ENCODE measurements at places on chromosomes 1 and 21. TPM values are rescaled to one million over a fixed set of nuclear protein-coding genes. Genes with fewer than 3 reads are reported as not detected.

Gene PRKAA2
- 3.7 TPM for total RNA-seq

DNA sequence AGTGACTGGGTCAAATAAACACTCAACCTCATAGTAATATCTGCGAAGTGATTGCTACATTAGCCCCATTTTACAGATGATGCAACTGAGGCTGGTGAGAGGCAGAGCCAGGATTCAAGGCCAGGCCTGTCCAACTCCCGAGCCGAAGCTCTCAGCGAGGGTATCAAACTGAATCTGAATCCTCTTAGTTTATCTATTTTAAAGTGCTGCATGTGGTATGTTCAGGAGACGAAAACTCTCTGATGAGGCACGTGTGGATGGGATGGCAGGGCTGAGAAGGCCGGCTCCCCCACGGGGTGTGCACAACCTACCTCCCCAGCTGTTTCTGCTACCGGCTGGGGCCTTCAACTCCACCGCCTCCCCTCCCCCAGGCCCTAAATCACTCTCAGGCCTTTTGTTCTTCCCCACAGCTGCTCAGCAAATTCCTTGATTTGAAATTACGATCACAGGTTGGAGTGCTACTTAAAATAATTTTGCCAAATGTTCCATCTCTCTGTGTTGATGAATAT lies 171.8 kb downstream of the TOMM20 start:
- H3K27ac ChIP-seq: no peak overlapping the region
- no peak overlapping the region for H3K4me3 ChIP-seq
- peak; percentile 58 for DNase-seq
- no peaks in the 10 kb centered on the region for H3K27me3 ChIP-seq
- H3K36me3 ChIP-seq: no peaks in the 10 kb centered on the region
- H3K4me1 ChIP-seq: peaks cover 25% of the 10 kb centered on the region

Gene EPHA10
- 0.25 TPM for total RNA-seq

GRCh38 chr1:155195201-155196102 lies 12.2 kb downstream of the THBS3 start:
- peak overlapping the region; percentile 85 for H3K27ac ChIP-seq
- H3K4me3 ChIP-seq: peak overlapping the region; percentile 58
- H3K27me3 ChIP-seq: no peaks in the 10 kb centered on the region
- DNase-seq: no peak
- H3K4me1 ChIP-seq: peaks cover 39% of the 10 kb centered on the region
- H3K36me3 ChIP-seq: peaks cover 4% of the 10 kb centered on the region

Gene AGMAT
- 1.5 TPM for total RNA-seq

DNA sequence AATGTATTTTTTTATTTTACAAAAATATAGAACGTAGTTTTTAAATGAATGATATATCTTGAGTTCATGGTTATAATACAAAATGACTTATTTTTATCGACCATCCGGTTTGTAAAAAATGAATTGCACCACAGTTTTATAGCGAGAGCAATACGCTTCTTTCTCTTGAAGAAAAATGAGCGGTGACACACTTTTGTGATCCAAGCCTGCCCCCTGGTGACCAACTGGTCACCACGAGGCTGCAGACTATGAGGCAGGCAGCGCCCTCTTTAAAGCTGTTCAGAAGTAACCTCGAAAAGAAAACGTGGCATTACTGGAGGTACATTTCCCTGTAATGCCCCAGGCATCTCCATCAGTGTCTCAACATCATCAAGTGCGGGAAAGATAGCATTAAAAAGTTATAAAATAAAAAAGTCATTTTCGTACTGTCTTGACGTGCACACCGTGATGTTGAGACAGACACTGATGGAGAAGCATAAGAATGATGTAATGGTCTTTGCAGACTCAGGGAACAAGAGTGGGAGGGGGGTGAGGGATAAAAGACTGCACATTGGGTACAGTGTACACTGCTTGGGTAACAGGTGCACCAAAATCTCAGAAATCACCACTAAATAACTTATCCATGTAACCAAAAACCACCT lies 734.2 kb upstream of the ADAMTS5 start:
- no peak for DNase-seq
- no peak overlapping the region for H3K4me3 ChIP-seq
- no peak overlapping the region for H3K27ac ChIP-seq
- H3K36me3 ChIP-seq: no peaks in the 10 kb centered on the region

- H3K4me1 ChIP-seq: no peaks in the 10 kb centered on the region
- no peaks in the 10 kb centered on the region for H3K36me3 ChIP-seq
- H3K27ac ChIP-seq: no peak overlapping the region
- H3K27me3 ChIP-seq: no peaks in the 10 kb centered on the region
- H3K4me3 ChIP-seq: no peak overlapping the region
Measured at GRCh38 chr1:40567825-40568224, 36.4 kb downstream of the ZNF684 start.

DNA sequence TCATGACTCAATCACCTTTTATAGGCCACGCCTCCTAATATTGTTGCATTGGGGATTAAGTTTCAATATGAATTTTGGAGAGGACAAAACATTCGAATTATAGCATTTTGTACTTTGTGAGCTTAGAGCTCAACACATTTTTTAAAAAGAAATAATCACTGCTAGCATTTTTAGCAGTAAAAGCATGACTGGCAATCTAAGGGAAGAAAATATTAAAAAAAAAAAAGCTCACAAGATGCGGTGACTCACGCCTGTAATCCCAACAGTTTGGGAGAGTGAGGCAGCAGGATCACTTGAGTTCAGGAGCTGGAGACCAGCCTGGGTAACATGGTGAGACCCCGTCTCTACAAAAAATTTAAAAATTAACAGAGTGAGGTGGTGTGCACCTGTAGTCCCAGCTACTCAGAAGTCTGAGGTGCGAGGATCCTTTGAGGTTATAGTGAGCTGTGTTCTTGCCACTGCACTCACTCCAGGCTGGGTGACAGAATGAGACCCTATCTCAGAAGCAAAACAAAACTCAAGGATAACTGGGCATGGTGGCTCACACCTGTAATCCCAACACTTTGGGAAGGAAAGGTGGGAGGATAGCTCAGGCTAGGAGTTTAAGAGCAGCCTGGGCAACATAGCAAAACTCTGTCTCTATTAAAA lies 28.8 kb upstream of the DIPK1A start:
- DNase-seq: no peak
- H3K4me1 ChIP-seq: no peaks in the 10 kb centered on the region
- H3K36me3 ChIP-seq: no peaks in the 10 kb centered on the region
- H3K4me3 ChIP-seq: no peak overlapping the region
- no peaks in the 10 kb centered on the region for H3K27me3 ChIP-seq

GRCh38 chr21:28113718-28114117 lies 879.0 kb downstream of the LTN1 start:
- H3K4me1 ChIP-seq: no peaks in the 10 kb centered on the region
- H3K27me3 ChIP-seq: no peaks in the 10 kb centered on the region

GRCh38 chr1:114126261-114127095 lies 27.2 kb downstream of the SYT6 start:
- no peaks in the 10 kb centered on the region for H3K27me3 ChIP-seq
- no peaks in the 10 kb centered on the region for H3K4me1 ChIP-seq
- no peak overlapping the region for H3K27ac ChIP-seq
- H3K4me3 ChIP-seq: no peak overlapping the region
- no peaks in the 10 kb centered on the region for H3K36me3 ChIP-seq

DNA sequence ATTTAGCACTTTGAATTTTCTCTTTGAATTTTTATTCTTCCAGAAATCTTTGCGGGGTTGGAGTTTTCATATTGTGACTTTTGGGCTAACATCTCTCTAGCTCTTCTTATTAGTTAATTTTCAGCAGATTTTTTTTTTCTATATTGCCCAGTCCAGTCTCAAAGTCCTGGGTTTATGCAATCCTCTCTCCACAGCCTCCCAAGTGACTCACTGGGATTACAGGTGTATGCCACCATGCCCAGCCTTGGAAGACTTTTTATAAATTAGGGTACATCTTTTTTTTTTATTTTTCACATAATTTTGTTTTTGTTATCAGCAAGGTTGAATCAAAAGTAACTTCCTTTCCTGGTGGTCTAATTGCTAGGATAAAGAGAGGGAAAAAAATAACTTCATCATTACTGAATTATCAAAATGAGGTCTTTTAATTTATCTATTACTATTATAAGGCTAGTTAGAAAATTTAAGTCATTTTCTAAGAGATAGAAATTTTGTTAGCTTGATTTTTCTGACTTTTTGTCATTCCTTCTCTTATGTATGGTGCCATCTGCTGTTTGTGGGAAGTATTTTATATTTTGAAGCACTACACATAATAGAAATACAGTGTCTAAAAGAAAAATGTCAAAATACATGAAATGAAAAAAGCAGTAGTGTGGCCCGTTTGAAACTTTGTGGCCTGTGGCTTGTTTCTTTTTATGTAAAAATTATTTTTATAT lies 273.4 kb upstream of the CACYBP start:
- H3K27me3 ChIP-seq: no peaks in the 10 kb centered on the region
- no peaks in the 10 kb centered on the region for H3K36me3 ChIP-seq
- no peak overlapping the region for H3K27ac ChIP-seq
- DNase-seq: no peak

Gene TMEM51
- total RNA-seq: 31.4 TPM

Gene GUCA2B
- not detected for total RNA-seq

Data from vagina (tissue), 2 donors.